Activated CD4-positive, CD25-positive, alpha-beta regulatory T cell treated with anti-CD3 and anti-CD28 coated beads, Interleukin-2, amount 50 U/mL, for 72 hours (primary cell): ENCODE measurements at places on chromosomes 4 and X.

DNA sequence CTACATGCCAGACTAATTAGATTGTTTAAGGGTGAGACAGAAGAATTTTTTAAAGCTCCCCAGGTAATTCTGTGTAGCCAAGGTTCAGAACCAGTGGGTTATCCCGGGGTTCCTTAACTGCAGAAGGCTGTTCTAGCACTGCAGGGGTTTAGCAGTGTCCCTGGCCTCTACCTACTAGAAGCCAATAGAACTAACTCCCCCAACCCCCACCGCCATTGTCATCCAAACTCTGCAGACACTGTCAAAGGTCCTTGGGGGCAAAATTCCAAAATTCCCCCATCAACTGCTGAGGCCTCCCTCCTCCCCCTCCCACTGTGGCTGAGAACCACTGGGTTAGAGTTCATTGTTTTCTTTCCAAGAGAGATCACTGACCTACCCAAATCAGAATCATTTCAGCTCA, 66.4 kb downstream of the MOSPD2 start:
- no peak for DNase-seq

DNA sequence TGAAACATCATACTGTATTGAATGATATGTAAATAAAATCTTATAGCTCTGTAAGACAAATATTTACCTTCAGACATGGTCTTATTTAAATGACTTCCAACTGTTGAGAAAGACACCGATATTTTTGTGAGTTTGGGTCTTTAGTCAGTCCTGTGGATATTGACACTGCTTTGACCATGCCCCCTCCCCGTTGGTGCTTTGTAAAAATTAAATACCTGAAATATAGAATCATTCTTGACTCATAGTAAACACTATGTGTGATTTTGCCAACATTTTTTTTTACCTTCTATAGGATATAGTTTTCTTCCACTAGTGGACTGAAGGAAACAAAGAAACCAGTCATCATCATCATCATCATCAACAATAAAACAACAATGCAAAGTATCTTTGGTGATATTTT, 114.3 kb upstream of the HS3ST1 start:
- no peak for DNase-seq

DNA sequence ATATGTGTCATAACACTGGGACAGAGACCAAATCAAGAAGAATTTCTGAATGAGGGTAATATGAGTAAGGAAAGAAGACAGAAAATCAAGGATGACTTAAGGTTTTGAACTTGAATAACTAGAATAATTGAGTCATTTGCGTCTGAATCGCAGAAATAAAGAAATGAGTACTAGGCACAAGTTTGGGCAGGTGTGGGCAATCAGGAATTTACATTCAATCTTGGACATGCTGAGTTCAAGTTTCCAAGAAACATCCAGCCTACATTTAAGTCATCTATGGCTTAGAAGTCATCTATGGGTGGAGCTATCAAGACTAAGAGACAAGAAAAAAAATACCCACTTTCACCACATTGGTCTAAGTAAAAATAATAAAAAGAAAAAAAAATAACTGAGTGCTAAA, 30.4 kb upstream of the WDR44 start:
- DNase-seq = no peak

DNA sequence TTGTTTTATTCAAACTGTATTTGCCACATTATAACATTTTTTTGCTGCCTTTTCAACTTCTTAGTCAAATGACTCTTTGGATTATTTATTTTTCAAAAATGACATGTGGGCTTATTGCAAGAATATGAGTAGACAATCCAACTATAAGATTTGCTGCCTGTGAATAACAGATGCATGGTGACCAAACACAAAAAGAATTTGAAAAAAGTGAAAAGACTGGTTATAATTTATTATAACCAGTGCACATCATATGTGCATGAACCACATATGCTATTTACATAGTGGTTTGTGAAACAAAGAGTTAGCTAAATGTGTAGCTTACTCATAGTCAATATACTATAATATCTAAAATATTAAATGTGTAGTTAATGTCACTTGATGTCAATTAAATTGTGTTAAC, 2086.8 kb downstream of the ARAP2 start:
- no peak for DNase-seq

DNA sequence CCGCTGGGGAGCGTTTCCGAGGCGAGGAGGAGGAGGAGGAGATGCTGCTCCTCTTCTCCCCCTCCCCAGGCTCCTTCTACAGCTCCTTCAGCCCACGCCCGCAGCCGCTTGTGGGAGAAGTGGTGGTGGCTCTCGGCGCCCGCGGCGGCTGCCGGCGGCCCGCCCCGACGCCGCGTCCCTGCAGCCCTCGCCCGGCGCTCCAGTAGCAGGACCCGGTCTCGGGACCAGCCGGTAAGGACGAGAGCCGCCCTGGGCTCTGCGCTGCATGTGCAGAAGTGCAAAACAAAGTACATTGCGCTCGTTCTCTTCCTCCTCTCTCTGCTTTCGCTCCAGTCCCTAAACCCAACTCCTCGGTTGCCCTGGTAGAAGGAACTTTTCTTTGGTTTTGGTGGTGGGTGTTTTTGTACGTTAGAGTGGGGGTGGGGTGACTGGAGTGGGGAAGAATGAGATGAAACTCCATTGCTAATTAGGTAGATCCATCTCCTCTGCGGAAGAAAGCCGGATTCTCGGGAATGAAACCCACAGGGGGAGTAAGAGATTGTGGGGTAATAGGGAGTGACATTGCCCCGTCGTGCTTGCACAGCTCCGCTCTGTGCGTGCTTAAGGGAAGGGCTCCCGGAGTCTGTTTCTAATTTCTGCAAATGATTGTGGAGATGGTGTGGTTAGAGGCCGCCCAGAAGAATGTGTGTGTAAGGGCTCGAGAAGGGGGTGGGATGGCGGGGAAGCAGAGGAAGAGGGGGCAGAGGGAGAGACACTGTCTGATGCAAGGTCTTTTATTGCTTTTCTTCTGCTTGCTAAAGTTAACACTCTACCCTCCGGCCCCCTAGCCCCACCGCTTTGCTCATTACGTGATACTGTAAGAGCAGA, 677 bp downstream of the PTPN13 start:
- DNase-seq = peak; percentile 30

- DNase-seq = no peak
These were observed 433.6 kb downstream of the MAGEB5 start for GRCh38 chrX:26649534-26649933.

DNA sequence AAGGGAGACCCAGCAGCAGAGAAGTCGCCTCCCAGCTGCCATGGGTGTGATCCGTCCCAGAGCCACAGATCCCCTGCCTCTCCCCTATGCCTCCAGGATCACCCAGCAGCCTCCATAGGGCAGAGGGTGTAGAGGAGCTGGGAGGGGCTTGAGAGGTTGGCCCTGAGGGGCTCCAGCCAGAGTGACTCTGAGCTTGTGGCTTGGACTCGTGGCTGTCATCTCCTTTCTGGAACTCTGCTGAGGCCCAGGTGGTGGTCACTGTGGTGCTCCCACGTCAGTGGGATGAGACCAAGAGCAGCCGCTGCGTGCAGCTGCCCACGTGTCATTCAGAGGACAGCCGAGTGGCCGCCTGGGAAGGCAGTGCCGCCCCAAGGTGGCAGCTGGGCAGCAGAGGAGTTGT, 4.2 kb downstream of the TACC3 start:
- DNase-seq = no peak

- DNase-seq = no peak
These were observed 28.9 kb upstream of the CAMK2D start for GRCh38 chr4:113790478-113790877.

DNA sequence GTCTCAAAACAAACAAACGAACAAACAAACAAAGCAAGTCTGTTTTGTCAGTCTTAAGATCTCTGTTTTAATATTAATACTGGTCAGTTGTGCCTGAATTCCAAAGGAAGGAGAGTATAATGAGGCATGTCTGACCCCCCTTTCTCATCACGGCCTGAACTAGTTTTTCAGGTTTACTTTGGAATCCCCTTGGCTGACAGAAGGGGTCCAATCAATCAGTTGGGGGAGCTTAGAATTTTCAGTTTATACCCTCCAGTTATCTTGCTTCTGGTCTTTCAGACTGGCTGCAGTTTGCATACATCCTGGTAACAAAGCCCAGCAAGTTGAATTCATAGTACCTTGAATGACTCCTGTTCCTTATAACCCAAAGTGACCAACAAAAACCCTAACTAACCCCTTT, 41.1 kb downstream of the TBC1D9 start:
- DNase-seq = no peak

- no peak for DNase-seq
These were observed 24.4 kb downstream of the TRIM2 start for GRCh38 chr4:153228512-153229140.

GRCh38 chrX:153306527-153307115, 14.9 kb downstream of the PNMA6F start:
- no peak for DNase-seq

DNA sequence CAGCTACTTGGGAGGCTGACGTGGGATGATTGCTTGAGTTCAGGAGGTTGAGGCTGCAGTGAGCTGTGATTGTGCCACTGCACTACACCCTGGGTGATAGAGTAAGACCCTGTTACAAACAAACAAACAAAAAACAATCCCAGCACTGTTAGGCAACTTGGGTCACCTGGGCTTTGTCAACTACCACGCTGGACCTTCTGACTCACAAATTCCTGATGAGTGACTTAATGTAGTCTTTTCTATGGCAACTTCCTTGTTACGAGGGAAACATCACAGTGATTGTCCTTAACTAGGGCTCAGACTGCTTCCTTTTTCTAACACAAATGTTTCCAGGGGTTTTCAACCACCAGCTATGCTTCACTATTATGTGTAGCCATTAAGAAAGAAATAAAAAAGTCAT, 128.8 kb upstream of the GPC4 start:
- DNase-seq = no peak

GRCh38 chr4:67615119-67615518, 56.6 kb downstream of the STAP1 start:
- DNase-seq = no peak

DNA sequence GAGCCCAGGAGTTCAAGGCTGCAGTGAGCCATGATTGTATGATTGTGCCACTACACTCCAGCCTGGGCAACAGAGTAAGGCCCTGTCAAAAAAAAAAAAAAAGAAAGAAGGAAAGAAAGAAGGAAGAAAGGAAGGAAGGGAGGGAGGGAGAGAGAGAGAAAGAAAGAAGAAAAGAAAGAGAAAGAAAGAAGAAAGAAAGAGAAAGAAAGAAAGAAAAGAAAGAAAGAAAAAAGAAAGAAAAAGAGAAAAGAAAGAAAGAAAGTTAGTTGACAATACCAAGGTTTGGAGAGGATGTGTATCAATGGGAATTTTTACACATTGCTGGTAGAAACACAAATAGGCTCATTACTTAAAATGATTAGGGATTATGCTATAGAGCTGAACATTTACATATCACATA, 19.8 kb downstream of the RADX start:
- DNase-seq = no peak

DNA sequence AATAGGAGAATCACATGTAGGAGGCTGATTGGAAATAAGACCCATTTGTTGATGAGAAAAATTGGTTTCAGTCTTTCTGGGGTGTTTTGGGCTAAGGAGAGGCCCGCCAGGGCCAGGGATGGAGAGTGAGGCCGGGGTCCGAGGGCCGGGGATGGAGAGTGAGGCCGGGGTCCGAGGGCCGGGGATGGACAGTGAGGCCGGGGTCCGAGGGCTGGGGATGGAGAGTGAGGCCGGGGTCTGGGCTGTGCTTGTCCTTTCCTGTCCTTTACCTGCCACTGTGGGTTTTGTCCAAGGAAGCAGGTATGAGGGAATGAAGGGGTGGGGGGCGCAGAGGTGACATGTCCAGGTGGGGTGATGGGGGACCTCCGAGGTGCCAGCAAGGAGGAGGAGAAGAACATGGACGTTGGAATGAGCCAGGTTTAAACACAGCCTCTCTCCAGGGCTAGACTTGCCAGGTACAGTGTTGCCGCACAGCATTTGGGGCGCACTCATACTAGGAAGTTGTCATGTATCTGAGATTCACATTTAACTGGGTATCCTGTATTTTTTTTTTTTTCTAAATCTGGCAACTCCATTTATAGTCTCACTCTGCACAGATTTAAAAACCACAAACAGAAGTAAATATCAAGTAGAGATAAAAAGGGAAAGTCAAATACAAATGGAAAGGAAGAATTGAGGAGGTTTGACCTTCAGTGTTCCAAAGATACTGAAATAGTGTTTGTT, 8.8 kb downstream of the RGS12 start:
- DNase-seq = no peak

- DNase-seq = peak; percentile 57
These were observed 608 bp downstream of the RAPGEF2 start for GRCh38 chr4:159103384-159103990.

DNA sequence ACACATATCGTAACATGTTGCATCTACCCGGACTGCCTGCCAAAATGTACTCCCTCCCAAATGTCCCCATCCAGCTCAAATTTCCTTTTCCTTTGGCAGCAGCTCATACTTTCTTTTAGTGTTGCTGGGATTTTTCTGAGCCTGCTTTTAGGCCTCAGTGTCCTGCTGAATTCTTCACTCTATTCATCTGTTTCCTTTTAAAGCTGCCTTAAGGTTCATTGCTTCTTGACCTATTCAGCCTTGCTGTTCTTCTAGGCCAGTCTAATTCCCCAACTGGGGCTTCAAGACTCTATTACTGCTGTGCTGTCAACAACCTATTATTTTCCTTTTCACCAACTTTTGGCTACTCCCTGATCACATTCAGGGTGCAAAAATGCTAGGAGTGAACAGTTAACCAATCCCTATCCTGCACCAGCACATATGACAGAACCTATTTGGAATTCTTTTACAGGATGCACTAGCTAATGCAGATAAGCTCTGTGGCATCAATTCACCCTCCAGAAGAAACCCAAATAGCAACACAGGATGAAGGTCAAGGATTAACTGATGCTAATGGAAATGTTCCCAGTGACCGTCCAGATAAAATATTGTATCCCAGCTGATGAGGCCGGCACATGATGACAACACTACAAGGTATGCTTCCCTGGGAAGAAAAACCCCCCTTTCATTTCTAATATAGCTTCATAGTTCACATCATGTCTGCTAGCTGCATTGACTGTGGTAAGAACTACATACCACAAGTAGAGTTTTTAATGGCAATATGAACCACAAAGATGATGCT, 114.7 kb upstream of the TTC29 start:
- DNase-seq = no peak

- DNase-seq = no peak
These were observed 69.4 kb upstream of the PJA1 start for GRCh38 chrX:69234624-69235023.

DNA sequence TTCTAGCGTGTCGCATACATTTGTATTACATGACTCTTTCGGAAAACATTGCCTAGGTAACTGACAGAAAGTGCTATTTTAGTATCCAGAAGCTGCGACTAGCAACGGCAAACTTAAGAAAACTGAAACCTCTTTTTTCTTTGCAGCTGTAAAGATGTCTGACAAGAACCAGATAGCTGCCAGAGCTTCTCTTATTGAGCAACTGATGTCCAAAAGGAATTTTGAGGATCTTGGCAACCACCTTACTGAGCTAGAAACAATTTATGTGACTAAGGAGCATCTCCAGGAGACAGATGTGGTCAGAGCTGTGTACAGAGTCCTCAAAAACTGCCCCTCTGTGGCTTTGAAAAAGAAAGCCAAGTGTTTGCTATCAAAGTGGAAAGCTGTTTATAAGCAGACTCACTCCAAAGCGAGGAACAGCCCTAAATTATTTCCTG, 9.4 kb downstream of the TCEANC start:
- DNase-seq = no peak
